ENCODE measurements at places on chromosomes 3 and 15.

DNA sequence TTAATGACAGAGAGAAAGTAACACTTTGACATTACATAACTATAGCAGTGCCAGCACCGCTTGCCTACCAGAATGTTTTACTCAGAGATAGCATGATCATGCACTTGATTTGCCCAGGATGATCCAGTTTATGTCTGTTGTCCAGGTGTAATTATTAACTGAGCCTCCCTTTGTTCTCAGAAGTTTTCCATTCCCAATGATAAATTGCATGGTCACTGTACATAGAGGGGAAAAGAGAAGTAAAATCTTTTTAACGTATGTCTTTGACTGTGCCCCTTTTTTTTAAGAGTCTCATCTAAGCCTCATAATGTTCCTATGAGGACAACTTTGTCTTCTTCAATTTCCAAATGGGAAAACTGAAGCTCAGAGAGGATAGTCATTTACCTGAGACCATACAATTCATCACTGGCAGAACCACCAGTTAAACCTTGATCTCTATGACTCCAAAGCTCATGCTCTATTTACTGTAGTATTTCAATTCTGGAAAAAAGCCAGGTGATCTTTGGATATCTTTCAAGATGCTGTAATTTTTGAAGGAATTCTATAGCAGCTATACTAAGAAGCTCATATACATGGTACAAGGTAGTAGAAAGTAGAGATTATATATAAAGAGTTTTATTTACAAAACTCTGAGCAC lies 25.1 kb downstream of the C3orf85 start:
- no peak for DNase-seq

- no peak for DNase-seq
These were observed 28.9 kb downstream of the OSBPL10 start for GRCh38 chr3:31952205-31952604.

DNA sequence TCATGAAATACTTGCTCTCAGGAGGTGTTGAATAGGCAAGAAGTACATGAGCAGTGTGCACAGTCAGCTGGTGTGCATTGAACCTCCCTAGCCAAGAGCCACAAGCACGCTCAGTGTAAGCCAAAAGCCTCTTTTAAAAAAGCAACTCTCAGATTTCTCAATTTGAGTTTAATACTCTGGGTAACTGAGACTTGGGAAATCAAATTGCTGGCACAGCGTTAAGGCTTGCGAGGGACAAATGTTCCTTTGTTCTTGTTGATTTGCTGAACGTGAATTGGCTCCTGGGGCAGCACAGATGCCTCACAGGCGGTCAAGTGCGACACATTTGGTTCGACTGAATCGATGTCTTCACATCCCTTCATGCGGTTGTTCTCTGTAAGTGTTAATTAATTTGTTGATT lies at the start of gene FAM240A:
TSS of gene FAM240A (plus strand) at position 202 of the 400 bp plus-strand sequence. CDS start at position 361, 159 bp downstream.
- no peak for DNase-seq

- DNase-seq, result no peak
These were observed 1.1 kb downstream of the KIF15 start for GRCh38 chr3:44762690-44763089.

DNA sequence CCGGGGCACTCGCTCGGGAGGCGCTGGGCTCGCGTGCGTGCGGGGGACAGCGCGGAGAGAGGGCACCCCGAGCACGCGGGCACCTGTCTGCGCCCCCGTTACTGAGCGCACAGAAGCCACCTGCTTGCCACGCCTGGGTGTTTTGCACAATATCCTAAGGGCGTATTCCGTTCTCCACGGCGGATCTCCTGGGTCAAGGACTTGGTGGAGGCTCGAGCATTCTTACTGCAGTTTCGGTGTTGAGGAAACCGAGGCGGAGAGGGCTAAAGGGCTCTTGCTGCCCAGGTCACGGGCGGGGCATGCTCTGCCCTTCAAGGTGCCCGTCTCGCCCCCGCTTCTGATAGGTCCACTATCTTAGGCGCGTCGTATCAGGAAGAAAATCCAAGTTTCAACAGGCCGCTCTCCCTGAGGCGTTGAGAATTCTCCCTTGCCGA lies 526 bp downstream of the GPD1L start:
- DNase-seq, result no peak

- DNase-seq, result no peak
These were observed 3.6 kb downstream of the ZNF589 start for GRCh38 chr3:48244461-48244860.

- no peak for DNase-seq
These were observed 26.5 kb downstream of the IQSEC1 start for GRCh38 chr3:13046569-13047274.

- no peak for DNase-seq
These were observed 519 bp downstream of the LYSMD2 start for GRCh38 chr15:51736751-51737521.

- no peak for DNase-seq
These were observed 23.8 kb downstream of the FEM1B start for GRCh38 chr15:68301301-68301700.

GRCh38 chr3:157390713-157391515 lies 45.7 kb upstream of the PTX3 start:
- no peak for DNase-seq

- DNase-seq, result no peak
These were observed 266.6 kb downstream of the CGGBP1 start for GRCh38 chr3:87792198-87792533.

- DNase-seq, result no peak
These were observed 4.9 kb downstream of the IL17RD start for GRCh38 chr3:57160076-57160764.

- DNase-seq, result no peak
These were observed 2.2 kb downstream of the IGF1R start for GRCh38 chr15:98650417-98651035.

DNA sequence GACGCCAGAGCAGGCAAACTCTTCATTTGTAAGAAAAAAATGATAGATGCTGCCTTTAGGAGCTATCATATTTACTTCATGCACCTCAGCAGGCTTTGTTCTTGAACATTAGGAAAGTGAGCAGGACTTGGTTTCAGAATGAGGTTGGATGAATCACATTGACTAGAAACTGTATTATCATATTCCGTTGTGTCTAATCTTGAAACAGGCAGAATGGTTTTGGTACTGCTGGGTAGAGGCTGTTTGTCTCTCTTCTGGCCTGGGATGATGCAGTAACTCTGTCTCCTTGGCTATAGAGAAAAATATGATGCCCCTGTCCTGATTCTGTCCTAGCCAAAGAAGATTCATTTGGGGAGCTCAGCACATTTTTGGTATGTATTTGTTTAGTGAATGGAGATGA lies 344.2 kb upstream of the GRM7 start:
- DNase-seq, result no peak

GRCh38 chr15:95567686-95568085 lies 762.8 kb upstream of the NR2F2 start:
- no peak for DNase-seq

DNA sequence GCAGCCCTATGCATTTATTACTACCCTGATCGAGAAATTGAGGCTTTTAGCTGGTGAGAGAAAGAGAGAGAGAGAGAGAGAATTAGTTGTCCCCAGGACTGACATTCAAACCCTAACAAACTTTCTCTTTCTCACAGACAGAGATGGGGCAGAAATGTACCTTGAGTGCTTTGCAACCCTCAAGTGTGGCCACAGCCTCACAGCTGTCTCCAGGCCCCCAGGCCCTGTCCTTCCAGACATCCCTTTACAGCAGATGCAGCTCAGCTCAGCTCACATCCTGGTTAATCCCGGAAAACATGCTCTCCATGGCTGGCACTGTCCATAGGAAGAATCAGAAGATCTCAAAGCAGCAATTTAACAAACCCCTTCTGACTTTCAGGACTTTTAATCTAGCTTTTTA lies 67.6 kb downstream of the DCLK3 start:
- no peak for DNase-seq

- no peak for DNase-seq
These were observed 293.4 kb upstream of the TBC1D5 start for GRCh38 chr3:18035641-18036449.

DNA sequence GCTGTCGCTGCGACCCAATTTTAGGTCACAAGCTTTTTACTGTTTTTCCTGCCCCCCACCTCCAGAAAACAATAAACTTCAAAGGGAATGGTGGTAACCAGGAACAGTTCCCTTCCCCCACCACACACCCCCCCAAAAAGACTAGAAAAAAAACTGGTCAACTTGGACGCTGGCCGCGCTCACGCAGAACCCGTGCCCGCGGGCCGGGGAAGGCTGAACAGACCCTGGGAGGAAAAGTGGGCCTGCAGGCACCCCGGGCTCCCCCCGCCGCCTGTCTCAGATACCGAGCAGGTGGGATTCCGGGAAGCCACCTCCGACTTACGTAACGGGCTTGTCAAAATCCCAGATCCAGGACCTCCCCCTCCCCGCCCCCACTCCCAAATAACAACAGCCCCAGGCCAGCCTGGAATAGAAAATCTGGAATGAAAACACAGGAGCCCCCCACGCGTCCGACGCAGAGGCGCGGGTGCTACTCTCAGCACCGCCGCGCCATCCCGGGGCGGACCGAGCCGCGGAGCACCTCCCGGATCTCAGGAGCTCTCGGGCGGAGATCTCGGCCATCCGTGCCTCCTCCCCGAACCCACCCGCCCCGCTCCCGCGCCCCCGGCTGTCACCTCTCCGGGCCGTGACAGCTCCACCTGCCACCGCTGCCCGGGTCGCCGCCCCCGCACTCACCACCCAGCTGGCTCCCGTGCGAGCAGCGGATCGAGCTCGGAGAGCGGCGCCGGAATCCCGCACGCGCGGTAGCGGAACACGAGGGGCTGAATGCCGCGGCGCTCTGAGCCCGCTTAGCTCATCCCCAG lies 557 bp downstream of the DENND4A start:
- DNase-seq, result no peak

- no peak for DNase-seq
These were observed 18.4 kb downstream of the CTXND1 start for GRCh38 chr15:80233581-80233980.

GRCh38 chr3:9795207-9795606 lies 2.3 kb downstream of the ARPC4 start:
- DNase-seq, result no peak

GRCh38 chr15:66644000-66644787 lies 57.8 kb upstream of the SMAD6 start:
- DNase-seq, result no peak

GRCh38 chr15:58585693-58586443 lies 154.1 kb downstream of the LIPC start:
- DNase-seq, result no peak

DNA sequence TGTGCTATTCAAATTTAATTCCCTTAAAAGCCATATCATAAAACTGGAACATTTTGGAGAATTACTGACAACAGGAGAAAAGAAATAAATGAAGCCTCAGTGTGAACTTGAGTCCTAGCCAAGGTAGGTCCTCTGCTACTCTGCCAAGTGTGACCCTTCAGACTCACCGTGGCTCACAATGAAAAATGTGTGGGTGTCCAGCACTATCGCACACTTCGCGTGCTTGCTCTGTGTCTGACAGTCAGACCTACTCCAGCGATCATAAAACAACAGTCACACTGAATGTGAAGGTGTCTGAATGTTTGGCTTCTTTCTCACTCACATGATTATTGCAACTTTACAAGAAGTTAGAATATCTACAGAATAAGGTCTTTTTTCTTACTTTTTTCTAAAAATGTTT lies 65.8 kb upstream of the TRA2B start:
- no peak for DNase-seq

- no peak for DNase-seq
These were observed 84.5 kb upstream of the MEF2A start for GRCh38 chr15:99481113-99481950.

GRCh38 chr3:69712933-69713332 lies 26.3 kb upstream of the MITF start:
- DNase-seq, result no peak

GRCh38 chr15:87877114-87877810 lies 379.3 kb downstream of the NTRK3 start:
- DNase-seq, result no peak

DNA sequence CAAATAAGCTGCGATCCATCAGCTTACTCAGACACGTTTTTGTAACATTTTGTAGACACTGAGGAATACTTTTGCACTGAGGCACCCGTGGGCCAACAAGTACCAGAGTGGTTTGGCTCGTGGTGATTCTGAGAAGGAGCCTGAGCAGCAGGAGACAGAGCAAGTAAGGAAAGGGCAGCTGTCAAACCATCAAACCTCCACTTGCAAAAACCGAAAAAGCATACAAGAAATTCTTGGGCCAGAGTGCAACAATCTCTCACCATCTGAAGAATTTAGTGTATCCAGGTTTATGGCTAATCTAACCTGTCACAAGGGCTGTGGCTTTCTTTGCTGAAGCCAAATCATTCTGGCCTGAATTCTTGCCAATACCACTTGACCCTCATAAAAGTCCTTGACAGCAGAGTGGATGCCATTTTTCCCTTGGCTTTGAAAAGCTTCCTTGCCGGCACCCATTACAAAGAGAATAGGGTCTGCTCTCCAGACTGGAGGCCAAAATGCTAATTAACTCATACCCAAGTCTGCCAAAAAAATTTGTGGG lies 56.7 kb downstream of the MYO1E start:
- no peak for DNase-seq

GRCh38 chr15:100670505-100671021 lies 68.2 kb downstream of the ASB7 start:
- no peak for DNase-seq

DNA sequence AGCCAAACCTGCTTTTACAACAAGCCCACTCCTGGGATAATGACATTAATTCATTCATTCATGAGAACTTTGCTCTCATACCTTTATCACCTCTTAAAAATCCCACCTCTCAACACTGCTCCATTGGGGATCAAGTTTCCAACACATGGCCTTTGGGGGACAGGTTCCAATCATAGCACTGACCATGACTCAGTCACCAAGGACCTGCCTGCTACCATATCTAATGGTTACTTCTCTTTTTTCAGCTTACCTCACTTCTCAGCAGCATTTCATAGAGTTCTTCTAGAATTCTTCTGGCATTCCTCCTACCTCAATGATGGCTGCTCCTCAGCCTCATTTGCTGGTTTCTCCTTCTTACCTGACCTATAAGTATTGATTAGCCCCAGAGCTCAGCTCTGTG lies 36.9 kb upstream of the RYK start:
- DNase-seq, result no peak

GRCh38 chr15:38894243-38894948 lies 329.8 kb upstream of the RASGRP1 start:
- no peak for DNase-seq

- DNase-seq, result no peak
These were observed 92.2 kb downstream of the TBC1D2B start for GRCh38 chr15:77985031-77985930.

- no peak for DNase-seq
These were observed 19.6 kb upstream of the LRRK1 start for GRCh38 chr15:100899601-100900000.

DNA sequence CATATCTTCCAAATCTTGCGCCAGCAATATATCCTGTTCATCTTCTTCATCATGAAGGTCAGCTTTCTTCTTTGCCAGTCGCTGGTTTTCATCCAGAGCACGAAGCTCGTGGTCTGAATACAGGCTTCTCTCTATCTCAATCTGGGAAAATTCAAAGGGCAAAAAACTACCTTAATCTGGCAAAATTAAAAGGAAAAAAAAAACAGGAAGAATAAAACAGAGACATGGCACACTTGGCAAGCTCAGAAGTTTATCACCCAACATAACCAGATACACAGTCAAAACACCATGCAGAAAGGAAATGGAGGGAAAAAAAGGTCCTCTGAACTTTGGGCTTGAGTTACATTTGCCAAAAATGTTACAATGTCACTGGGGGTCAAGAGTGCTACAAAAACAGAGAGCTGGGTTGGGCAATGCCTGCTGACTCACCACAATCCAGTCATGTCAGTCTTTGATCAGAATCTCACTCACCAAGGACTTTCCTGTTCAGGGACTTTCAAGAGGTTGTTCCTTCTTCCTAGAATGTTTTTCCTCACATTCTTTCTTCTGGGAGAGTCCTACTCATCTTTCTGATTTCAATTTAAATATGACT lies 1.5 kb downstream of the MRPL46 start:
- DNase-seq, result no peak

All from stimulated activated CD4-positive, alpha-beta T cell treated with anti-CD3 and anti-CD28 coated beads, Interleukin-1b, Interleukin-23, amount 100 ng/mL, for 1 hour (primary cell).